ENCODE measurements at places on chromosomes 7 and 10.

GRCh38 chr7:26153241-26153822, 1.3 kb downstream of the NFE2L3 start:
- no peak for DNase-seq

- DNase-seq = no peak
Measured at GRCh38 chr10:127945948-127946711, 39.2 kb downstream of the PTPRE start.

DNA sequence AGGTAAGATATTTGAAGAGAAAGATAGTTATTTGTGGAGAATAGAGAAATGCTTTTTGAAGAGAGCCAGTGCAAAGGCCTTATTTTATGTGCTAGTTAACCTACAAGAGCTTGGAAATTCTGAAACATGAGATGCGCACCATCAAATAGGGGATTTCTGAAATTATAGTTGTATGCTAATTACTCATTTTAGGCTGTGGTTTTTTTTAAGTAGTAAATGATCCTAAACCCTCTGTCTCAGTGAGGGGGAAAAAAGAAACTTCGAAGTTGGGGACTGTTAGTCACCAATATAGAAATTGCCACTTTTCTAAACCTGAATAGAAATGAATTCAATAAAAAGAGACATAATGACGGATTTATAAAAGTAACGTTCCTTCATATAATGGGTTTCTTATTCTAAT, 119.3 kb upstream of the MDFIC start:
- no peak for DNase-seq

- no peak for DNase-seq
Measured at GRCh38 chr7:124692425-124692824, 73.2 kb downstream of the GPR37 start.

GRCh38 chr7:6708304-6708703, 1.6 kb upstream of the ZNF12 start:
- no peak for DNase-seq

DNA sequence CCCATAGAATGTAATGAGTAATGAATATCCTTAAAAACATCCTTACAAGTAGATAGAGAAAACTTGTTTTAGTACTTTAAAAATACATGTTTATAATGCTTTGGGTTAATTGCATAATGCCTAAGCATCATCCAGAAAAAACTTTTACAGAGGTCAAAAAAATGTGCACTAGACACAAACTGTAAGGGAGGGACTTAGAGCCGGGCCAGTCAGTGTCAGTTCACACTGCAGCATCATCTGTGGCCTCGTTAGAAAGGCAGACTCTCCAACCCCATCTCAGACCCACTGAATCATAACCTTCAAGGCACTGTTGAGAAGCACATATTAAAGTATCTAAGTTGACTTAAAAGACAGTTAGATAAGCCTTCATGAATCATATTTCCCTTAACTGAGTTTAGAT, 230.1 kb upstream of the PRPS1L1 start:
- DNase-seq = no peak

All from sciatic nerve (tissue), 2 donors.